Stimulated activated CD8-positive, alpha-beta memory T cell treated with anti-CD3 and anti-CD28 coated beads, Interleukin-4, amount 100 ng/mL, for 1 hour (primary cell): ENCODE measurements at places on chromosomes 4 and X.

GRCh38 chr4:61886131-61886530, 686.0 kb downstream of the ADGRL3 start:
- no peak for DNase-seq

GRCh38 chrX:51955200-51955599, 61.8 kb downstream of the MAGED1 start:
- DNase-seq = no peak

DNA sequence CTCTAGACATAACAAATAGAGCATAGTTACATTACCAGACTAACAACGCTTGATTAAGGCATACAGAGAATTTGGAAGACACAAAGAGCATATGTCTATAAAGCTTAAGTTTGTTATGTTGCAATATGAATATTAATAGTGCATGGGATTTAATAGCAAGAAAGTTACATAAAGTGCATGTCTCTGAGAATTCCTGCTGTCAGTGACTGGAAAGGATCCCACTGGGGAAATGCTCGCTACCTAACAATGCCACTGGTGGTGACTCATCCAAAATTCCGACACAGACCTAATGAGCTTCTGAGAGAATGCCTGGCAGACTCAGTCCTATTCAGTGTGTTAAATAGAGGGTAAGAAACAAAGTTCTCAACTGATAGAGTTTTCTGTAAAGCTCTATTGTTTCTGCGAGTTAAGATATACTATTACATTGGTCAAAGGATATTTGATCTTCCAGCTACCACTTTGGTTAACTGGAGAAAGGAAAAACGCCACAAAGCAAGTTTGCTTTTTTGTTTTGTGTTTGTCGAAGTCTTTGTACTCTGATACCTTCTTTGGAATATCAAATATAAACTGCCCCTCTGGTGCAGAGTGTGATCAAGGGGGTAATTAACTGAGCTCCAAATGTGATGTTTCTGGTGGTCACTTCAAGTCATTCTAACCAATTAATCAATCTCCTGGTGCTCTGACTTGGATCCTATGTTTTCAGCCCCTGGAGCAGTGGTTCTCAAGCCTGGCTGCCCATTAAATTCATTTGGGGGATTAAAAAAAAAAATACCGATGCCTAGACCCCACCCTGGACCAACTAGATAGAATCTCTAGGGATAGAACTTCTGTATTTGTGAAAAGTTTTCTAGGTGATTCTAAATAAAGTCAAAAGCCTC, 107.9 kb downstream of the PALLD start:
- DNase-seq = no peak

DNA sequence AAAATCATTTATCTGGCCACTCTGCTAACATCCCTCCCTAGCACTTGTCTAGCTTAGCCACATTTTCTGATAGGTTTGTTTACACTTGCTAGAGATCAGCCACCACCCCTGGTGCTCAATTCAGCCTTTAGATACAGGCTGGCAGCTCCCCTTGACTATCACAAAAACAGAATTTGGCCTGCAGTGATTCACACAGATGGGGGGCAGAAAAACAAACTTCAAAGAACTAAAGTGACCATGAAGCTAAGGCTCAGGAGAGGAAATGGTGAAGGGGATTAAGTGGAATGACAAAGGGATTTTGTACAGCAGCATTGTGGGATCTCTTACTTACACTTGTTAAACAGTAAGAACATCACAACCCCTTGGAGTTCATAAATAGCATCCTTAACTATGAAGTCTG, 1718.0 kb upstream of the PCDH7 start:
- DNase-seq = no peak

DNA sequence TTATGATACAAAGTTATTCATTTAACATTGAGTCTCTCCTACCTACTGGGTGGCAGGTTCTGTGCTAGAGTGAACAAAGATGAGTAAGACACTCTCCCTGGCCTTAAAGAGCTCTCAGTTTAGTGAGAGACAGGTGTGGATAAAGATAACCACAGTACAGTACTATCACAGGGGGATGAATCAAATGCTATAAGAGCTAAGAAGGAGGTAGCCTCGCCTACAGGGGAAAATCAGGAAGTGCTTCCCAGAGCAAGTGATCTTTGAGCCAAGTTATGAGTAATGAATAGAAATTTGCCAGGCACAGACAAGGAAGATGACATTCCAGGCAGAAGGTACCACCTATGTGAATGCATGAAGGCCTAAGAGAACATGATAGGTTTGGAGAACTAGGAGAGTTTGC, 3.4 kb upstream of the IGBP1 start:
- no peak for DNase-seq

DNA sequence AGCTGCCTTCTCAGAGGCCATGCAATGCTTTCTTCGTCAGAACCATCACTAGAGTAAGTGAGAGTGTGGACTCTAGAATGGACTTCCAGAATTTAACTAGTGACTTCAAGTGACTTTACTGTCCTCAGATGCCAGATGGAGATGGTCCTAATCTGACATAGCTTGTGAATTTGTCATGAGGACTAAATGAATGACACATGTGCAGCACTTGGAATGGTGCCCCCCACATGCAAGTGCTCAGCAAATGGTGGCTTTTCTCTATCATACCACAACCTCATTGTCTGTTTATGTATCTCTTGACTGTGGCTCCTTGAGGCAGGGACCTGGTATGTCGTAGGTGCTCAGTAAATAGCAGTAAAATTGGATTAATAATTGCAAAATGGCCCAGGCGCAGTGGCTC, 91.6 kb upstream of the STX18 start:
- no peak for DNase-seq

GRCh38 chr4:158302076-158302866, 92.0 kb downstream of the TMEM144 start:
- DNase-seq = no peak

DNA sequence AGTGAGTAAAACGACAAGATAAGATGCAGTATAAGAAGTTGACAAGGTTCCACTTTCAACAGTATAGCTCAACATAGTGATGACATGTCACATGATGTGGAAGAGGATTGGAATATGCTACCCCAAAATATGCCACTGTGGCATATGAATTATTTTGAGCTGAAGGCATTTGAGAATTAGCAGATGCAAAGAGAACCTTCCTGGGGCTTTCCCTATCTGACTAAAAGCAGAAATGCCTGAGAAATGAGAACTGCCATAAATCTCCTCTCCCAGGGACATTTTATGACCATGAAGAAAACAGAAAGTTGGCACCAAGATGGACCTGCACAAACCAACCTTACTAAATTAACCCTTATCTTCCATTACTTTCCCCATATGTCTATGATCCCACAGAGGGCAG, 24.8 kb downstream of the CDKN2AIP start:
- DNase-seq = no peak

DNA sequence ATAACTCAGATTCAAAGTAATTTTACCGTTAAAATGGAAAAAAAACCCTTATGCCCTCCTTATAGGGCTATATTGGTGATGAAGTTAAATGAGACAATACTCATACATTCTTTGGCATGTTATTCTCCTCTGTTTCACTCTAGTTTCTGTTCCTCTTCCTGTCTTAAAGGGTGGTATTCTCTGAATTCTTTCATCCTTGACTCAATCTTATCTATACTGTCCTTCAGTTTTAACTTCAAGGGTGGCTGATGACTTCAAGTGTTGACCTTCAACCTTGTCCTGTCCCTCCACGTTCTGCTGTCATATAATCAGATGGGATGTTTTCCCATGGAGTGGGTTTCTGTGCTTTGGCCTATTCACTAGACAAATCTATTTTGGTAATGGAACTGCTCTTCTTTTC, 44.0 kb downstream of the ZNF518B start:
- no peak for DNase-seq

DNA sequence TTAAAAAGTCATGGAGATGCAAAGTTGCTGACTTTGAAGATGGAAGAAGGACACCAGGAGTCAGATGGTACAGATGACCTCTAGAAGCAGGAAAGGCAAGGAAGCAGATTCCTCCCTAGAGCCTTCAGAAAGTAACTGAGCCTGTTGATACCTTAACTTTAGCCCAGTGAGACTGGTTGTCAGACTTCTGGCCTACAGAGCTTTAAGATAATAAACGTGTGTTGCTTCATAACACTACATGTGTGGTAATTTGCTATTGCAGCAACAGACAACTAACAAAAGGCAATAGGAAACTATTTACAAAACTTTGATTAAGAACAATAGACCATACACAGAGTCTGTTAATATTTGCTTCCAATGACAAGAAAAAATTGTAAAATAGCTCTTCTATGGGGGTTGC, 102.0 kb upstream of the USP38 start:
- DNase-seq = no peak

DNA sequence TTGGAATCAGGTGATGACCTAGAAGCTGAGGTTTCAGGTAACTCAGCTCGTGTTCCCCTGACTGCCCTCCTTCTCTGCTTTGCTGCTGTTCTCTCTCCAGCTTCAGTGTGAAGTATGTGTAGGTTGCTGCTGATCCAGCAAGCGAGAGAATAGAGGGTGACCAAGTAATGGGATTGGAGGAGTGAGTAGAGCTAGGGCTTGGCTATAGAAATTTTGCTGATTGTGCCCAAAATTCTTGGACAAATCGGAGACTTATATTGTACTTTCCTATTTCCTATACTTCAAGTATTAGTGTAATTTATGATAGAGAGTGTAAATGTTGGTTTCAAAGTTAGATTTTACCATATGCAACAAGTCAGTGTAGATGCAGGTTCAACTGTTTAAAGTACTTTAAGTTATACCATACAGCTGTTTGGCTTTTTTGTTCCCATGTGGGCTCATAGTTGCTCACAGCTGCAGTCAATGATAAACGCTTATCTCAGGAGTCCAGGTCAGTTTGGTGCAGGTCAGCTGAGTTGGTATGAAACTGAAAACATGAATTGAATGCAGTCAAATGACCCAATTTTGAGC, 48.0 kb downstream of the RAPGEF2 start:
- no peak for DNase-seq

DNA sequence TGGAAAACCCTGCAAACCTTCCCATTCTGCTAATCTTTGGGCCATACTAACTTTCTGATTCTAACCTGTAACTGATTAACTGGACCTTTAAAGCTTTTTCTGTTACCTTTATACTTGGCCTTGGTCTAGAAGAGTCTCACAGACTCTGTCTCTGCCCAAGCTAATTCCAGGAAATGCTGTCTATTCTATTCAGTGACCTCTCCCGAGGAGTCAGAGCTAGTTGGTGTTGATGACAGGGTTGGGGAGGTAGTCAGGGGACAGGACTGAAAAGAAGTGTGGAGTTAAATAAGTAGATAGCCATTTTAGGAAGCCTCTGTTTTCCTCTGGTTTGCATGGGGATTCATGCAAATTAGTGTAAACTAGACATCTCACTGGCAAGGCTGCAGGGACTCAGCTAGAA, 429.5 kb downstream of the GRID2 start:
- DNase-seq = no peak

- DNase-seq = no peak
Measured at GRCh38 chr4:120056246-120056645, 10.4 kb downstream of the MAD2L1 start.

GRCh38 chr4:74105656-74106280, 6.8 kb upstream of the CXCL2 start:
- DNase-seq = no peak

DNA sequence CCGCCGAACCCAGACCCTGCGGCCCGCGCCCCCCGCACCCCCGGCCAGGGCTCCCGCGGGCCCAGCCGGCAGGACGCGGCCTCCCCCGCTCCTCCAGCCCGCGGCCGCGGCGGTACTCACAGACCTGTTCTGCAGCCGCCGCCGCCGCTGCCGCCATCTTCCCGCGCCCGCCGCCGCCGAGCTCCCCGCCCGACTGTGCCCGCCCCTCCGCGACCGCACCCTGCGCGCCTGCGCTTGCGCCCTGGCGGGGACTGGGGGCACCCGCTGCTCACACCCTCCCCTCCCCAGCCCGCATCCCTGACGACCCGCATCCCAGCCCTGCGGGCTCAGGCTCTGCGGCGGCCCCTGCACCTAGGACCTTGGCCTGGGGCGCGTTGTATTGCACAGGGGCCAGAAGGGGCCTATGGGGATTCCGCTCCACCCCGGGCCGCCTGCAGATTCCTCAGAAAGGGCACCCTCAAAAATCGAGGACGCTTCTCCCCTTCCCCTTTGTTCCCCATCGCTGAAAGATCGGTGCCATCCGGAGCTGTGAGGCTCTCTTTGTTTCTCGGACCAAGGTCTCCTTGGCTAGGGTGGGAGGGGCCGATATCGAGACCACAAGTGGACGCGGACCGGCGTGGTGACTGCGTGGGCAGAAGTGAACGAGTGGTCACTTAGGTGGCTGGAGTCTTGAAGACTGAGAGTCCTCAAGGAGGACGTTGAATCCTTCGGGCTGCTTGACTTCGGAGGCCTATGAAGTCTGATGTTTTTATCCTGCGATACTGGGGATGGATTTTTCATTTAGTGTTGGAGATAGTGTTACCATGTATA, at the start of gene SGCB:
Gene SGCB (minus strand): TSS at position 197 of the 810 bp plus-strand sequence. CDS start 40 bp downstream, at position 157.
- peak; percentile 48 for DNase-seq

GRCh38 chrX:85561231-85561630, 181.8 kb upstream of the POF1B start:
- no peak for DNase-seq

- no peak for DNase-seq
Measured at GRCh38 chr4:147118528-147118927, 172.9 kb upstream of the TTC29 start.

GRCh38 chr4:42497142-42497910, 100.0 kb downstream of the SHISA3 start:
- DNase-seq = no peak

DNA sequence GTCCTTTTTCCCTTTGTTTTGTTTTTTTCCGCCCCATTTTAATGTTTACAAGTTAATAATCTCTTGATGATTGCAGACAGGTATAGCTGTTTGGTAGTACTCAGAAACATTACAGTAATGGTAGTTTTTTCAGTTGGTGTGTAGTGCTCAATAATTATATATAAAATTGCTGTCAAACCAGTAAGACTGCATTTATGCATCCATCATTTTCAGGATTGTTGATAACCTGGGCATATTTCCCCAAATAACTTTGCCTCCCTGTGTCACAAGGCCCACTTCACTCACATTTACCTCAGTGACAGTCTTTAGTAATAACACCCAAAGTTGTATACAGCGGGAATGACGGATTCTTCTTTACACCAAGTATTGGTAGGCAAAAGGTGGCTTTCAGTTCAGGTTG, 16.1 kb downstream of the ARFIP1 start:
- no peak for DNase-seq

- no peak for DNase-seq
Measured at GRCh38 chr4:53376900-53377299, 541 bp upstream of the FIP1L1 start.

GRCh38 chr4:145044341-145044740, 53.7 kb downstream of the ANAPC10 start:
- no peak for DNase-seq

- peak; percentile 9 for DNase-seq
Measured at GRCh38 chrX:16123222-16123786, at the start of gene GRPR. TSS of gene GRPR (plus strand) at chrX:16123565. CDS start at chrX:16123954, 389 bp downstream.

DNA sequence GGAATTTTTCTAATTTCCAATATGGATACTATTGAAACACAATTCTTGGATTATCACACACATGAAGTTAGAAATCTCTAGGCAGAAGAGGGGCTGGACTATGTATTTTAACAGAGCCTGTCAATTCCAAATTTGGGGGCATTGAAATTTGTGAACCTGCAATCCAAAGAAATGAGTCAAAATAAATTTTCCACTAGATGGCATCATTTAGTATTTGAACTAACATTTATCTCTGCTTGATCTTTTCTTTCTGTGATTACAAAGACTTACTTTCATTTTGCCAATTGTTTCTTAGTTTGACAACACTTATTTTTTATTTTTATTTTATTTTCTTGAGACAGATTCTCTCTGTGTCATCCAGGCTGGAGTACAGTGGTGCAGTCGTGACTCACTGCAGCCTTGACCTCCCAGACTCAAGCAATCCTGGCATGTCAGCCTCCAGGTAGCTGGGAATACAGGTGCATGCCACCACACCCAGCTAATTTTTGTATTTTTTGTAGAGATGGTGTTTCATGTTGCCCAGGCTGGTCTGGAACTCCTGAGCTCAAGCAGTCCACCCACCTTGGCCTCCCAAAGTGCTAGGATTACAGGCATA, 2.7 kb upstream of the PYURF start:
- DNase-seq = no peak
